NCI-H187 treated with DMSO at 0.1 percent for 48 hours (cell line): ENCODE measurements at places on chromosomes 6 and 20.

DNA sequence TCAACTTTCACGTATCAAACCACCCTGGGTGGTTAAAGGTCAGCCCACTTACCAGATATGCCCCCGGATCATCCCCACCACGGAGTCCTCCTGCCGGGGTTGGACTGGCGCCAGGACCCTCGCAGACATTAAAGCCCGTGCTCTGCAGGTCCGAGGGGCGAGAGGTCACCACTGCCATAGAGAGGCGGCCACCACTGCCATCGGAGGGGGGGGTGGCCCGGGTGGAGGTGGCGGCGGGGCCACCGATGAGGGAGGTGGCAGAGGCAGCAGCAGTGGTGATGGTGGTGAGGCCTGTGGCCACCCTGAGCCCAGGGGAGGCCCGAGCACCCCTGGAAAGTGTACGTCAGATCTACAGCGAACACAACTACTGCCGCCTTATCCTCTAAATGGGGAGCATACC lies 76.3 kb downstream of the ASXL1 start:
- no peak for DNase-seq

GRCh38 chr6:111864138-111865048 lies 8.9 kb downstream of the FYN start:
- DNase-seq: no peak

DNA sequence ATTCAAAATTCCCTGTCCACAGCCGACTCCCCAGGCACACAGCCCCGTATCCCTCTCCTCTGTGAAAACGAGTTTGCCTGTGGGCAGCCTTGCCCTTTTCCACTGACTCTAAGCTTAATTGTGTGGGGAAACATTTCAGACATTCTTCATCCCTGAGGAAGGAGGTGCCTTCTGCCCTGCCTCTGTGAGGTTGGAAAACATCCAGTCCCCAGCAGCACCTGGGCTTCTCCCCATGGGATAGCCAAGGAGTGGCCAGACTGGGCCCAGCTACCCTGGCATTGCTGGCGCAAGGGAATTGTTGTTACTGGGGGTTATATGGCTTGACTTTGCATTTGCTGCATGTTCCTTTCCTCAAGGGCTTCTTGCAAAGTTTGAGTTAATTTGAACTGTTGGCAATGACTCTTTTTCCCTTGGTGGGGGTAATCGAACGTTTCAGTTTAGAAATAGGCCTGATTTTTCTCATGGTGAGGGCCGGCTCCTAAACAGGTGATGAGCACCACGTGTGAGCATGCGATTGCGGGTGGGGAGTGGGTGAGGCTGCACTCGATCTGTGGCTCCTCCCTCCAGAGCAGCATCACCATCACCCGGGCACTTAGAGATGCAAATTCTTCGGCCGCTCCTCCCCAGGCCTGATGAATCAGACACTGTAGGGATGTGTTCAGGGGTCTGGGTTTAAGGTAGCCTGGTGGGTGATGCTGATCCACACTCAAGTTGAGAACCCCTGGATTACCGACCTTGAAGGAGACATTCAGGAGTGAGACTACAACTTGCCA lies 29.9 kb downstream of the GABRR2 start:
- no peak for DNase-seq

DNA sequence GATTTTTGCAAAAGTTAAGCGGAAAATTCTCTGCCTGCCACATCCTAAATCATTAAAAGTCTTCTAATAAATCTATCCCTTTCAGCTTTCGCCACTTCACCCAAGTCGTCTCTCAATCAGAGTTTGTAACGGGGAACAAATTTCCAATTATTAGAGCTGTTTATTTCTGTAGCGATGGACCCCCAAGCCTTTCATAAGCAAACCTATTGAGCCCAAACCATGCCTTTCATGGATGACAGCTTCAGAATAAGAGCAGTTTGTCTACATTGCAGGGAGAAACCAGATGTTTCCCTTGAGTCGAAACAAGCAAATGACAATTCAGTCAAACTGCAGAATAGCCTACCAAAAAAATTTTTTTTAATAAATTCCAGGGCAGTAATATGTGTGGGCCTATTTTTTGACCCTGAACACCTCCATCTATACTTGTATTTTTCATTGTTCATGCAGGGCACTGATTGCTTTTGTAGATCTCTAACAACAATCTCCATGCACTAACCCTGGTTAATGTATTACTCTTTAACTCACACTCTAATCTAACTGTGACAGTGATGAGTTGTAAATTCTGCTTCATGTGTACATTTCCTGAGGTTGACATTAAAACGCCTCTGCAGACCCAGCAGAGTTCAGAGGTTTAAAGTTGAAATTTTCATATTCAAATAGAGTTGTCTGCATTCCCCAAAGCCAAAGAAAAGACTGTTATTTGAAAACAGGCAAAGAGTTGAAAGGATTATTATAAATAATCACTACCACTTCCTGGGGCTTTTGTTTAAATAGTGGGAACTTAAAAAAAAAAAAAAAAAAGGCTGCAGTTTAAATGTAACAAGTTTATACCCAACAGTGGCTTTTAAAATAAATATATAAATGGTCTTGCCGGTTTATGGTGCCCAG lies 64.5 kb downstream of the ATP9A start:
- DNase-seq: no peak

GRCh38 chr6:88008831-88009231 lies 38.8 kb upstream of the SPACA1 start:
- DNase-seq: no peak

- DNase-seq: no peak
These were observed 4.4 kb upstream of the MYLIP start for GRCh38 chr6:16124198-16125180.

- DNase-seq: no peak
These were observed 45.6 kb upstream of the BEND6 start for GRCh38 chr6:56909115-56909907.

GRCh38 chr6:32167761-32168262 lies 3.4 kb downstream of the EGFL8 start:
- no peak for DNase-seq

DNA sequence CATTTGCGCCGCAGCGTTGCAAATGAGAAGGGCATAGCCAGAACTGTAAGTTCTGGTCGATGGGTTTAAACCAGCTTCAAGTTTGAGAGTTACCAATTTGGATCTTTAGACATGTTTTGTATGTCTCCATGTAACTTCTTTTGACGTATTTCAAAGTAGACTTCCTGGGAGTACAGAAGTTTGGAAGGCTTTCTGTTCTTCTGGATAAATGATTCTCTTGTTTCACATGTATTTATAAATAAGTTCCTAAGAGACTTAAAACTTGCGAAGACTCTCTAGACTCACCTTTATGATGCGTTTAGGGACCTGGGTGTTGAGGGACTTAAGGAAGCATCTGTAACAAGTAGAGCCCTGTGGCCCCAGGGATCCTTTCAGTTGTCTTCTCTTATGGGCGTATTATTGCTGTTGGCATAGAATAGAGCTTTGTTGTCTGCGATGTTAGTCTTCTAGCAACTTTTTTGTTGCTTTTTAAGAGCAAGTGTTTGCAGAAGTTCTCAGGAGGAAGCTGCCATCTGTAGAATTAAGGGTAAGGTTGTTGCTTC lies 1.3 kb downstream of the CDYL start:
- no peak for DNase-seq

GRCh38 chr20:64192406-64192805 lies 28.2 kb downstream of the MYT1 start:
- no peak for DNase-seq

- no peak for DNase-seq
These were observed 66.7 kb upstream of the FYN start for GRCh38 chr6:111939902-111940301.

DNA sequence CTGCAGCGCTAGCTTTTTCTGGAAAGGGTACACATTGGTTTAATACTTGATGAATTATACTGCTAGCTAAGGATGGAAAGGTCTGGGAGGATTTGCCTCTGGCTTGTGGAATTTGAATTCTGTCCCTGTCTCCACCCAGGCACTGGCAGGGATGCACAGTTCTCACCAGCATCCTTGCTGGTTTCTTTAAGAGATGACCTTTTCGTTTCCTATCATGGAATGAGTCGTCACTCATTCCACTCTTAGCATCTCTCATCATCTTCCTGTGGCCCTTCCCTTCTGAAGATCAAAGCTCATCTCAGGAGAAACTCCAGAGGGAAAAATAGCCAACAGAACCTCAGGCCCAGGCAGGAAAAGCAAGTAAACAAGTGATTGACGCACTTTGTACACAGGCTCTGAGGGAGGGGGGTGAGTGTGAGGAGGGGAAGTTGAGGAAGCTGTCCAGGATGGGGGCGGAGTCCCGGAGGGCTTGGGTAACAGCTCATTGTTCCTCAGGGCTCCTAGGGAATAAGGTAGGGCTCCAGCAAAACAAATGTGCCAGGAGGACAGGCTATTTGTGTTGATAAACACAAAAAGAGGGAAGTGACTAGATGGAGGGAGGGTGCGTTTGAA lies 25.7 kb upstream of the SAYSD1 start:
- no peak for DNase-seq

DNA sequence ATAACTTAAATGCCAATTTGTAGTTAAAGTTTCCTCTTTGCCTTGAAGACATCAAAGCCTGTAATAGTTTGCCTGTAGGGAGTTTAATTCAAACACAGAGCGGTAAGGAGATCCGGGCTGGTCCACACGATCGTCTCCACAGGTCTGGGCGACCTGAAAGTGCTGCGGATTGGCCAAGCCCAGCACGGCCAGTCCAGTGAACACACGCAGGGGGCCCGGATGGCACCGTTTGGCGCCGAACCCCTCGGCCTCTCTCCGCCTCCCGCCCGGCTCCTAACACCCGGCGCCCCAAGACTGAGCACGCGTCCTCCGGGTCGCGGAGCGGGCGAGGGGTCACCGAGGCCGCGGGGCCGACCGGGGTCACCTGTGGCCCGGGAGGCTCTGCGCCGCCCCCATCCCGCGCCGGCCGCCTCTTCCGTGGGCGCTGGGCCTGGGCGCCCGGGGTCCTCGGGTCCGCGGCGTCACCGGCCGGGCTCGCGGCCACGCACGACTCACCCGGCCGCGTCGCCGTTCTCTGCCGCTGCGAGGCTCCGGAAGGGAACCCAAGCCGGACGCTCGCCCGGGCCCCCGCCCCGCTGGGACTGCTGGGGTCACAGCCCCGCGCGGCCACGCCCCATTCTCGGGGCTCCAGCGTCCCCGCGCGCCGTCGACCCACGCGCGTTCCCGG lies 481 bp downstream of the SERPINB6 start:
- DNase-seq: no peak

DNA sequence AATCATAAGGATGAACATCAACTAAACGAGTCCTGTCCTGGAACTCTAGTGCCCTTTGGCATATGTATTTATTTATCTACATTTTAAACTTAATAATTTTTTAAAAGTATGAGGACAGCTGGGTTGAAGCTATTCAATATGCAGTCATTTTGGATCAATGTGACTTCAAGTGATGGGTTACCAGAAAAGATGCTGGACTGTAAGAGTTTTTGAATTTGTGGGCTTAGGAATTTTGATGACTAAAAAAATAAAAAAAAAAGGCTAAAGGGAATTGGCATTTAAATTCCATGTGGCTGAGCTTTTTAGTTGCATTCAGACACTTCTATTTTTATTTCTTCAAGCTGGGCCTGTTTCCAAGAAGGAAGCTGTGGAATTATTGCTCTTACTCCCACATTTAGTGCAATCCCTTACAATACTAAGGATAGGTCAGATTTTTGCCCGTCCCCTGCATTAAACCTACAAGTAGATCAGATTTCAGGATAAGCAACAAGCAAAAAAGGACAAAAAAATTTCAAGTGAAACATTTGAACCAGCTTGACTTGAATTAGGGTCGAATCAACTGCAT lies 704.2 kb upstream of the CITED2 start:
- DNase-seq: no peak

GRCh38 chr20:16530201-16530681 lies 43.0 kb downstream of the KIF16B start:
- no peak for DNase-seq

DNA sequence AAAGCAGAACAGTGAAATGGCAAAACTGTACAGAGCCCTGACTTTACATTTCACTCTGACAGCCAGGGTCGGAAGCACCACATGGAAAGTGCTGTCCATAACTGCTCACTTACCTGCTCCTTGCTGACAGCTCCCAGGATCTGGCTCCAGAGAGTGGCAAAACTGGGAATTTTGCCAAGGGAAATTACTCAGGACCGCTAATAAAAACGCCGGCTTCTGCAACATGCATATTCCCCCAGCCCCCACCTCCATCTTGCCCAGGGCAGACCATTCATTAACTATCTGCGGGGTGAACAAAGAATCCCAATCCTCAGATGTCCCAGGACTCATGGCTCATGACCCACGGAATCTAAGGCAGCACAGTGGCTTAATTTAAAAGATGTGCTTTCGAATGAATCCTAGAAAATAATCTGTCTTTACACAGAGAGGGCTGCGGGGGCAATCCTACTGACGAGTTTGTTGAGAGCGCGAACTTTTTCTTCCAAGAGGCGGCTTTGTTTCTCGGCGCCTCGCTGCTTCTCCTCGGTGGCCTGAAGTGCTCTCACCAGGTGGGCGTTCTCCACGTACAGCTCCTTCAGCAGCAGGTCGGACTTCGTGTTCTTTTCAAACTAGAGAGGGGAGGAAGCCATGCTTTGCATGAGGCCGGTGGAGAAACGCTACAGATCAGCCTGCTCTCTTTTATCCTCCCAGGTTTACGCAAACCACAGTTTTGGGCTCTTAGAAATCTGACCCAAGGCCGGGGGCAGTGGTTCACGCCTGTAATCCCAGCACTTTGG lies 45.8 kb downstream of the GINS1 start:
- no peak for DNase-seq

- DNase-seq: no peak
These were observed 15.2 kb upstream of the MRPS18A start for GRCh38 chr6:43702534-43703440.

DNA sequence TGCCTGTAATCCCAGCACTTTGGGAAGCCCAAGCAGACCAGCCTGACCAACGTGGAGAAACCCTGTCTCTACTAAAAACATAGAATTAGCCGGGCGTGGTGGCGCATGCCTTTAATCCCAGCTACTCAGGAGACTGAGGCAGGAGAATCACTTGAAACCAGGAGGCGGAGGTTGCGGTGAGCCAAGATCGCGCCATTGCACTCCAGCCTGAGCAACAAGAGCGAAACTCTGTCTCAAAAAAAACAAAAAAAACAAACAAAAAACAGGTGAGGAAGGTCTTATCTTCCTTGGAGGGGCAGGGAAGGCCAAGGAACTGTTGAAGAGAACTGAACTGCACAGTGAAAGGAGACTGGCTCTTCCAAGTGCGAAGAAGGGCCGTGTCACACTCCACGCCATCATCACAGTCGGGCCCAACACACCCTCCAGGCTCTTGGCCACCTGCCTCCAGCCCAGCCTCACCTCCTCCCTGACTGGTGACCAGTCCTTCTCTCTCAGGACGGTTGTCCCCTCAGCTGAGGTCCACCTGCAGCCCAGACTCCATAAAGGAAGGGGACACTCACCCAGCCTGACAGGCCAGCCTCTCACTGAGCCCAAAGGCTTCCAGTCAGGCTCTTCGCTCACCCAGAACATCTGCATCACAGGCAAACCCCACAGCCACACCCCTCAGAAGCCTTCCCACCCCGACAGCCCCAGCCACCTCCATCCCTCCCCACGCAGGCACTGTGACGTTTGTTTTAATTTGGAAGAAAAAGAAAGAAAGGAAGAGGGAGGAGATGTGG lies 4.1 kb downstream of the ZC3H12D start:
- no peak for DNase-seq

- DNase-seq: no peak
These were observed 79.3 kb downstream of the VGLL2 start for GRCh38 chr6:117344444-117345291.

- no peak for DNase-seq
These were observed 29.0 kb downstream of the MYLIP start for GRCh38 chr6:16157909-16158308.

- no peak for DNase-seq
These were observed 415.0 kb downstream of the PHF3 start for GRCh38 chr6:64050590-64050989.
